ENCODE measurements at places on chromosomes 12 and 14. TPM values are rescaled to one million over a fixed set of nuclear protein-coding genes. Genes with fewer than 3 reads are reported as not detected.

DNA sequence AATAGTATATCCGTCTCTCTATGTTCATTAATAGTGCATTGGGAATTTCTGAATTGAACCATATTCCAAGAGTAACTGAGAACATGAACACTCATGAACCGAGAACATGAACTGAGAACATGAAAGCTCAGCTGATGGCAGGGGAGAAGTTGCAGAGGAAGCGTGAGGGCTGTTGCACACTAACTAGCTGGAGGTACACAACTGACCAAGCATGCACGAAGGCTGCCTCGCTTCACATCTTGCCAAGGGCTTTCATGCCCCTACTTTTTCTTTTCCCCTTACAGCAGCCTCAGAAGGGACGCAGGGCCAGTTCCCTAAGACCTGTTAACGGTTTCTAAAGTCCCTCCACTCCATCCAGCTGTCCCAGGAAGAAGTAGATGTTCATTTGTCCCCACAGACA, 4.3 kb downstream of the RNASE1 start:
- H3K27me3 ChIP-seq, result peaks cover 3% of the 10 kb centered on the region
- no peak for DNase-seq
- no peak overlapping the region for H3K4me3 ChIP-seq

- no peak overlapping the region for H3K27ac ChIP-seq
- peaks cover 3% of the 10 kb centered on the region for H3K27me3 ChIP-seq
- H3K36me3 ChIP-seq, result no peaks in the 10 kb centered on the region
Measured at GRCh38 chr14:86838363-86838762, 1154.6 kb downstream of the GALC start.

GRCh38 chr14:51012055-51012454, 67.8 kb upstream of the PYGL start:
- peaks cover 7% of the 10 kb centered on the region for H3K36me3 ChIP-seq
- no peak overlapping the region for H3K4me3 ChIP-seq
- no peak overlapping the region for H3K27ac ChIP-seq

GRCh38 chr12:71666259-71666658, 2.2 kb downstream of the THAP2 start:
- H3K27ac ChIP-seq, result no peak overlapping the region
- no peaks in the 10 kb centered on the region for H3K27me3 ChIP-seq
- no peak overlapping the region for H3K4me3 ChIP-seq
- H3K4me1 ChIP-seq, result peaks cover 24% of the 10 kb centered on the region
- peaks cover 5% of the 10 kb centered on the region for H3K36me3 ChIP-seq

DNA sequence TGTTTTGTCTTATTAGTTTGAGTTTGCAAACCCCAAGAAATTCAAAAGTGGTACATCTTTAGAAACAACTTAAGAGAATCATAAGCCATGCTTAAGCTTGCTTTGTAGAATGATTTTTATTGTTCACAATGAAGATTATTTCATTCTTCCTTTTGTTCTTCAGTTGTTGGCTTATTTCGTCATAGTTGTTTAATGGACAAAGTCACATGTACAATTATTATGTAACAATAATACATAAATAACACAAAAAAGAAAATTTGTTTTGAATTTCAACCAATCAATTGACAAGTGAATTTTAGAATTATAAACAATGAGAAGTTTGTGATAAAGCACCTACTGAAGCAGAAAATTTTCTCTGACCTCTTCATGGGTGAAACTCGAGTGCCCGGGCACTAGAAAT, 111.8 kb upstream of the IGF1 start:
- H3K4me1 ChIP-seq, result no peaks in the 10 kb centered on the region
- no peak overlapping the region for H3K27ac ChIP-seq
- no peaks in the 10 kb centered on the region for H3K36me3 ChIP-seq
- no peak for DNase-seq
- no peak overlapping the region for H3K4me3 ChIP-seq

DNA sequence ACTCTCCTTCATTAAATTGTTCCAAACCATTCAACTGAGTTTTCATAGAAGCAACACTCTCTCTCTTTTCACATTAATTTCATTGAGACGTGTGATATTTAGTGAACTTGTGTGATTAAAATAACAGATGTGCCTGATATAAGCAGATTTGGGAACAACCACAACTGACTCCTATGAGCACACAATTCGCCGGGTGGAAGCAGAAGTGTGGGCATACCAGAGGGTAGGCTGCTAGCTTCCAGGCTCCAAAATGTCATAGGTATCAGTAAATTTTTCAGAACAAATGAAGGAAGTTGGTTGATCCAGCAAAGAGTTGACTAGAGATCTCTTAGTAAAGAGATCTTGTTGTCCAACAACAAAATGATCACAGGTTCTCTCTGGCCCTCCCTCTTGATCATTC, 429.7 kb downstream of the DPF3 start:
- H3K36me3 ChIP-seq, result peaks cover 3% of the 10 kb centered on the region
- no peak for DNase-seq
- H3K4me1 ChIP-seq, result peaks cover 3% of the 10 kb centered on the region
- H3K27ac ChIP-seq, result no peak overlapping the region

DNA sequence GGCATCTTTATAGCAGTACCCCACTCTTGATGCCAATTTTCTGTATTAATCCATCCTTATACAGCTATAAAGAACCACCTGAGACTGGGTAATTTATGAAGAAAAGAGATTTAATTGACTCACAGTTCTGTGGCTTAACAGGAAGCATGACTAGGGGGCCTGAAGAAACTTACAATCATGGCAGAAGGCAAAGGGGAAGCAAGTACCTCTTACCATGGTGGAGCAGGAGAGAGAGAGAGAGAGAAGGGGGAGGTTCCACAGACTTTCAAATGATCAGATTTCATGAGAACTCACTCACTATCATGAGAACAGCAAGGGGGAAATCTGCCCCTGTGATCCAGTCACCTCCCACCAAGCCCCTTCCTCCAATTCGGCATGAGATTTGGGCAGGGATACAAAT, 84.4 kb downstream of the SLC24A4 start:
- H3K36me3 ChIP-seq, result peaks cover 2% of the 10 kb centered on the region
- DNase-seq, result no peak
- H3K4me3 ChIP-seq, result no peak overlapping the region
- H3K4me1 ChIP-seq, result peaks cover 5% of the 10 kb centered on the region
- H3K27ac ChIP-seq, result no peak overlapping the region

DNA sequence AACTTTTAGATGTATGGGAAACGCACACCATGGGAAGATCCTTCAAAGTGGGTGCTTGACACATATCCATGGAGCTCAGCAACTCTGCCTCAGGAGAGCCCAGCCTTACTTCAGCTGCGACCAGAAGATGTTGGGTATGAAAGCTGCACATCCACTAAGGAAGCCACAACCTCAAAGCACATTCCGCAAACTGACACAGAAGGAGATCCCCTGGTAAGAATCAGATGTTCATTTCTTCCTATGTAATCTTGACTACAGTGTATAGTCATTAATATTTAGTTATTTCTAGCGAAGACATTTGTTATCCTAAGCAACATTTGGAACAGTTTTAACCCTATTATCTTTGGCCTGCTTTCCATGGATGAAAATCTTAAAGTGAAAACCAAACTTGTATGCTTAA, 374.2 kb downstream of the NAV3 start:
- DNase-seq, result no peak
- no peak overlapping the region for H3K4me3 ChIP-seq
- H3K27ac ChIP-seq, result no peak overlapping the region
- peaks cover 20% of the 10 kb centered on the region for H3K4me1 ChIP-seq

Gene KCNC2
- not detected for total RNA-seq

Gene ENDOU
- total RNA-seq, result not detected

Gene ADAMTS20
- total RNA-seq, result not detected

DNA sequence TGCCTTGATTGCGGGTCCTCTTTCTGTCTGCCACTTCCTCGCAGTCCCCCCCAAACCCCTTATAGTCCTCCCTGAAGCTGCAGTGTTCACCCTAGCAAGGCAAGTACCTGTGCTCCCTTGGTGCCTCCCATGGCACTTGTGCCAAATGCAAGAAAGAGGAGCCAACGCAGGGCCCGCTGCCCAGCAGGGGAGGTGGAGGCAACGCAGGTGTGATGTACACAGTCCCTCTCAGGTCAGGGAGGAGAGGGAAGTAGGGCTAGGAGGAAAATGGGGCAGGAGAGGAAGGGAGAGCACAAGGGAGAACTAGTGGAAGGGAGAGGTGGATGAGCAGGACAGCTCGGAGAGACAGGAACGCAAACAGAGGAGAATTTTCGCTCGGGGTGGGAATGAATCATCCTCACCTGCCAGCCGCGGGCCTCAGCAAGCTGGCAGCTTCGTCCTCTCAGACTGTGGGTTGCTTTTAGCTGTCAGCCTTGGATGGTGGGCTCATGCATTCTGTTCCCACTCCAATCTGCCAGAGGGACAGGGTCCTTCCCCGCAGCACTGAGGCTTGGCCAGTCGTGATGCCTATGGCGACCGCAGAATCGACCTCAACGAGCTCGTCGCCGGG, 357.0 kb downstream of the CACNA1C start:
- peaks cover 5% of the 10 kb centered on the region for H3K4me1 ChIP-seq
- H3K36me3 ChIP-seq, result peaks cover 3% of the 10 kb centered on the region
- H3K27ac ChIP-seq, result no peak overlapping the region
- H3K4me3 ChIP-seq, result no peak overlapping the region

Gene DPF3
- total RNA-seq, result 1.1 TPM

GRCh38 chr12:12331896-12332295, 18.1 kb downstream of the MANSC1 start:
- H3K36me3 ChIP-seq, result no peaks in the 10 kb centered on the region
- H3K4me1 ChIP-seq, result peaks cover 25% of the 10 kb centered on the region
- no peak overlapping the region for H3K4me3 ChIP-seq
- no peaks in the 10 kb centered on the region for H3K27me3 ChIP-seq

GRCh38 chr14:105851716-105852377, 325.5 kb downstream of the TMEM121 start:
- H3K36me3 ChIP-seq, result peaks cover 4% of the 10 kb centered on the region
- no peak overlapping the region for H3K27ac ChIP-seq
- H3K4me1 ChIP-seq, result no peaks in the 10 kb centered on the region
- no peak overlapping the region for H3K4me3 ChIP-seq
- DNase-seq, result no peak

Gene VRTN
- not detected for total RNA-seq

Gene SPIC
- not detected for total RNA-seq

DNA sequence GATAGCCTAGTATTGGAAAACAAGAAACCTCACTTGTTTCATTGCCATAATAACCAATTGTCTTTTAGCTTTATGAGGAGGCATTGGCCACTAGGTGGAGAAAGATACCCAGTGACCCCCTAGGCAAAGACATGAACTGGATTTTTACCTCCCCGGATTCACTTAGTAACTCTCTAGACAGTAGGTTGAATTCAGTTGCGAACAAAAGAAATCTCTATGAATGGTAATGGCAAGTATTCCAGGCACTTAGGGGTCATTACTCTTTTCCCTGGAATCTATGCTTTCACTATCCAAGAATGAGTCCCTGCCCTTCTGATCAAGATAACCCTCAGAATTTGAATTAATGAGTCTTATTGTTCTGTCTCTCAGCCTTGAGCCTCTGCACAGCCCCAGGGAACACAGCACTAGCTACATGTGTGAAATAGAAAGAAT, 29.5 kb upstream of the RHOJ start:
- H3K27me3 ChIP-seq, result peaks cover 9% of the 10 kb centered on the region
- no peak overlapping the region for H3K4me3 ChIP-seq
- no peaks in the 10 kb centered on the region for H3K4me1 ChIP-seq
- H3K27ac ChIP-seq, result no peak overlapping the region

- H3K36me3 ChIP-seq, result peaks cover 36% of the 10 kb centered on the region
- no peak overlapping the region for H3K4me3 ChIP-seq
- no peak overlapping the region for H3K27ac ChIP-seq
- H3K27me3 ChIP-seq, result no peaks in the 10 kb centered on the region
- DNase-seq, result no peak
- H3K4me1 ChIP-seq, result peaks cover 2% of the 10 kb centered on the region
Measured at GRCh38 chr14:62076825-62077605, 314.8 kb downstream of the SNAPC1 start.

DNA sequence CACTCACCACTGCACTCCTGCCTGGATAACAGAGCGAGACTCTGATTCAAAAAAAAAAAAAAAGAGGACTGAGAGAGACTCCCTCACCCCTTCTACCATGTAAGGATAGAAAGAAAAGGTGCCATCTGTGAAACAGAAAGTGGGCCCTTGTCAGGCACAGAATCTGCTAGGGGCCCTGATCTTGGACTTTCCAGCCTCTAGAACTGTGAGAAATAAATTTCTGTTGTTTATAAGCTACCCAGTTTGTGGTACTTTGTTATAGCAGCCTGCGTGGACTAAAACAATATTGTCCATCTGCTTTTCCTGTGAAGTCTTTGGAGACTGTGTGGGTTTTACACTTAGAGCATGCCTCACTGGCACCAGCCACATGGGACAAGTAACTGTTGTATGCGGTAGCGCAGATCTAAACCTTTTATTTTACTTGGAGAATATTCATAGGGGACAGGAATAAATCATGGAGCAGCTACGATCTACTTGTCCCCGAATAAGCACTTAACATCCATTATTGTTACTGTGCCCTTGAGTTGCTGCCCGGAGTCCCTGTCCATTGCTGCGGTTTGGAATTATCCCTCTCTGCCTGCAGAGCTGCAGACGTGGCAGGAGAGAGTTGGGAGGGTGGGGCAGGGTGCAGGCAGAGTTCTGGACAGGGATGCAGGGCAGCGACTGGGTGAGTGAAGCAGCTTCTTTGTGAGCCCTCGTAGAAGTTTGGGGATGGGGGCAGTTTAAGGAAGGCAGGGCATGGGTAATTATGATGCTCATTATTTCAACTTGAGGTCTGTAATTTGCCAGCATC, 52.4 kb upstream of the STON2 start:
- DNase-seq, result no peak
- H3K27ac ChIP-seq, result no peak overlapping the region
- H3K4me1 ChIP-seq, result peaks cover 8% of the 10 kb centered on the region
- peaks cover 28% of the 10 kb centered on the region for H3K27me3 ChIP-seq
- no peaks in the 10 kb centered on the region for H3K36me3 ChIP-seq

DNA sequence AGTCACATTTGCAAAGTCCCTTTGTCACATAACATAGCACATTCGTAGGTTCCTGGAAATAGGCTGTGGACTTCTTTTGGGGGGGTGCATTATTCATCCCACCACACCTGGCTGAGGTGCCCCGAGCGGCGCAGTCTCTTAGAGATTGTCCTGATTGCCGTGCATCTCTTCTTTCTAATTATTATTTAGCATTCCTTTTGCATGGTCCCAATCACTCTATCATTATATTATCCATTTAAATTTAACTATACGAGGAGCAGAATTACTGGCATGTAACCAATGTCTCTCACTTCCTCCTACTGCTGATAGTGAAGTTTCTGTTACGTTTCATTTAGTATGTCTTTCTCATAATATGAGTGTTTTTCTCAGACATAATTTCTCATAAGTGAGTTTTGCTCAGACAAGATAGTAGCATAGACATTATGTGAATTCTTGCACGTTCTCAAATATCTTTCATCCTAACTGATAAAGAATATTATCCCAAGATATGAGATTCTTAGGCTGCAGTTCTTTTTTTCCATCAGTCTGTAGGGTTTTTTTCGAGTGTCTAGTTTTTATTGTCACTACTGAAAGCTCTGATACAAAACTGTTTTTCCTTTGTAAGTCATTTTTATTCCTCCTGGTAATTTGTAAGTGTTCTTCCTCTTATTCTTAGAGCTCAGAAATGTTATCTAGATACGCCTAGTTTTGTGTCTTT, 444.3 kb downstream of the NELL2 start:
- H3K4me3 ChIP-seq, result no peak overlapping the region
- no peak overlapping the region for H3K27ac ChIP-seq
- no peaks in the 10 kb centered on the region for H3K4me1 ChIP-seq
- DNase-seq, result no peak
- H3K36me3 ChIP-seq, result no peaks in the 10 kb centered on the region

Data from chondrocyte (in vitro differentiated cells).